CD4-positive, alpha-beta T cell treated with Interferon gamma for 1 hour (primary cell): ENCODE measurements at places on chromosomes 6 and 20.
A peak's percentile ranks its signal among the peaks of the same experiment; 100 is the strongest.

GRCh38 chr6:34953061-34954025, 64.3 kb downstream of the ANKS1A start:
- DNase-seq = no peak

DNA sequence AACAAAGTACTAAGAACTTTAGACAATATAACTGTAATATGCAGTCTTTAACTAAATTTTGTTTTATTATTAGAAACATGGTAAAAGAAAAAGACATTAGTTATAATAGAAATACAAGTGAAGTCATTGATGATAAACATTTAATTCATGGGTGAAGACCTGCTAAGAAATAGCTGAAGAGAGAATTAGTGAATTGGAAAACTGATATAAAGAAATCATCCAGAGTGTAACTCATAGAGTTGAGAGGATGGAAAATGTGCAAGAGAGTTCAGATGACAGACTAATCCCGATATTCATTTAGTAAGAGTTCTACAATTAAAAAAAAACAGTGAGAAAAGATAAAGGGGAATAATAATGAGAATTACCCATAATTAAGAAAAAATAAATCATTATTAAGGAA, 220.7 kb upstream of the THBS2 start:
- no peak for DNase-seq

- DNase-seq = no peak
These were observed 75.2 kb upstream of the ARID1B start for GRCh38 chr6:156701966-156702365.

- peak; percentile 54 for DNase-seq
These were observed 995 bp downstream of the STK4 start for GRCh38 chr20:44967207-44967807.

DNA sequence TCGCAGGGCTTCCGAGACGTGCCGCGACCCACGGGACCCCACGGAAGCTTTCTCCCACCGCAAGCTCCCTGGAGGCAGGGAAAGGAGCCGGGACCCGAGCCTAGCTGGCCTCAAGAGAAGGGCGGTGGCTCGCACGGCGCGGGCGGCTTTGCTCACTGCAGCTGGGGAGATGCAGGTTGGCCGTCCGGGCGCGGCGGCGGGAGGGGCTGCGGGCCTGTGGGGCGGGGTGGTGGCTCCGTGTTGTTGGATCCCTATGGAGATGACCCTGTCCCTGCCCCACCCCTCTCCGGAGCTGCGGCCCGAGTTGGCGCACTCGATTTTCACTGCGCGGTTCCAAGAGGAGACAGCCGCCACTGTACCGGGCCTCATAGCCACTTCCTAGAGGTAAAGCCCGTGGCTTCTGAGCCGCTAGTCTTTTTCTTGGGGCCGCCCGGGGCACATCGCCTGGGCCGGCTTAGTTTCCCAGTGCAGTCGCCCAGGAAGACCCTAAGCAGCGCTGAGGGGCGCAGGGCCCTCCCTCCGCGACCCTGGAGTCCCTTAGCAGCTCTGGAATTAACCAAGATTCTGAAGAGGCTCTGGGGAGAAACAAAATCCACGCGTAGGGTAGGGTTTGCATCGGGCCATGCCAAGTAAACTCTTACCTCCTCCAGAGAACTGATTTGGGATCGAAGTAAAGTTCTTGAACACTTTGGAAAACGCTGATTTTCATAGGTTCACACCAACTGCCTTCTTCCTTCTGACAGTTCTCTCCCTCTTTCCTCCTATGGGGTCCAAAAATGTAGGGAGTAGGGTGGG, at the start of gene ECT2L:
TSS of gene ECT2L (plus strand) at position 279 of the 795 bp plus-strand sequence. CDS start 17,188 bp downstream, outside the sequence.
- no peak for DNase-seq

- no peak for DNase-seq
These were observed 287.6 kb downstream of the PHF3 start for GRCh38 chr6:63923139-63923739.

GRCh38 chr6:44699851-44700250, 312.3 kb downstream of the CDC5L start:
- no peak for DNase-seq

GRCh38 chr6:40906759-40907158, 132.3 kb downstream of the UNC5CL start:
- no peak for DNase-seq

- DNase-seq = no peak
These were observed 372.7 kb downstream of the MEI4 start for GRCh38 chr6:78025502-78025901.

GRCh38 chr20:45163083-45163803, 11.5 kb upstream of the PI3 start:
- no peak for DNase-seq
